ENCODE measurements at places on chromosomes 1 and 21. TPM values are rescaled to one million over a fixed set of nuclear protein-coding genes. Genes with fewer than 3 reads are reported as not detected.
A peak's percentile ranks its signal among the peaks of the same experiment; 100 is the strongest.

Gene PLA2G2D
- 0.84 TPM for polyA plus RNA-seq

Gene FCRL4
- polyA plus RNA-seq = not detected

Gene GBP4
- polyA plus RNA-seq = 3.5 TPM

Gene TSSK3
- 2.1 TPM for polyA plus RNA-seq

Gene H6PD
- 32.6 TPM for polyA plus RNA-seq

Gene CAMK2N1
- not detected for polyA plus RNA-seq

Gene KCNH1
- polyA plus RNA-seq = not detected

DNA sequence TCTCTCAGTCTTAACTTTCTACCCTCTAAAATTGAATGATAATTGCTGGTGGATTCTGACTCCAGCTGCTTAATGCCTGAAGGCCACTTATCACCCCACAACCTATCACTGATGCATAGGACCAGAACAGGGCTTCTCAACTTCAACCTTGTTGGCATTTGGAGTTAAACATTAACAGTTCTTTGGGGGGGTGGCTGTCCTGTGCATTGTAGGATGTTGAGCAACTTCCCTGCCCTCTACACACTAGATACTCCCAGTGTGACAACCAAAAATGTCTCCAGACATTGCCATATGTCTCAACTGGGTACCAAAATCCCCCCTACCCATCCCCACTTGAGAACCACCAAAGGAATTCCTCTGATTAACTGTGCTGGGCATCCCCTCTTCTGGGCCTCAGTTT, 275.4 kb upstream of the TMEM51 start:
- DNase-seq = no peak

DNA sequence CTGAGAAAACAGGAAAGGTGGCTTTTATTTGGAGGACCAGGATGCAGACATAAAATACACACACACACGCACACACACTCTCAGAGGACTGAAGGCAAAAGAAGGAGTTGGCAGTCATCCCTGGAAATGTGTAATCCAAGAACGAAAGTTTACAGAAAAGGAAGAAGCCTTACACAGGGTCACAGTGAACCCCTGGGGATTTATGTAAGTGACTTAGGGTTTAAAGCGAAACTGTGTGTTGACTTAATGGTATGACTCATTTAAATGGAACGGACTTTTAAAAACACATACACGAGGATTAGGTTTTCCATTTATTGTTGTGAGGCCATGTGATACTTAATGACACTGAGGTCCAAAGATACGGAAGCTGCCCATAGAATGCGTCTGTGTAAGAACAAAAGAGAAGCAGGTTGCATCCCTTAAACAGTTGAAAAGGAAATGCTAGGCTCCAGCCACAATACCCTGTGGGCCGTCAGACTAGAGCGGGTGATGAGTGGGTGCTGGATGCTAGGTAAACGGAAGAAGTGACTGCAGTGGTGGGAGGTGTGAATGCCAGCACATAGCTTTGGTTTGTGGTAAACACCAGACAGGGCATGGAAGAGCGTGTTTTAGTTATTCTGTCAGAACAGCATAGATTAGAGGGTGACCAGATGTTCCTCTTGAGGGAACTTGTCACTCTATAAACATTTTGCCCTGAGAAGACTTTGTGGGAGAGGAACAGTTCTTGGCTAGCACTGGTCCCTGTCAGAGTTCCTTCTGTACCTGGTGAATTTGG, 21.6 kb upstream of the BCL10 start:
- peak; percentile 88 for DNase-seq

GRCh38 chr1:200226268-200226968, 183.4 kb downstream of the ZNF281 start:
- DNase-seq = no peak

DNA sequence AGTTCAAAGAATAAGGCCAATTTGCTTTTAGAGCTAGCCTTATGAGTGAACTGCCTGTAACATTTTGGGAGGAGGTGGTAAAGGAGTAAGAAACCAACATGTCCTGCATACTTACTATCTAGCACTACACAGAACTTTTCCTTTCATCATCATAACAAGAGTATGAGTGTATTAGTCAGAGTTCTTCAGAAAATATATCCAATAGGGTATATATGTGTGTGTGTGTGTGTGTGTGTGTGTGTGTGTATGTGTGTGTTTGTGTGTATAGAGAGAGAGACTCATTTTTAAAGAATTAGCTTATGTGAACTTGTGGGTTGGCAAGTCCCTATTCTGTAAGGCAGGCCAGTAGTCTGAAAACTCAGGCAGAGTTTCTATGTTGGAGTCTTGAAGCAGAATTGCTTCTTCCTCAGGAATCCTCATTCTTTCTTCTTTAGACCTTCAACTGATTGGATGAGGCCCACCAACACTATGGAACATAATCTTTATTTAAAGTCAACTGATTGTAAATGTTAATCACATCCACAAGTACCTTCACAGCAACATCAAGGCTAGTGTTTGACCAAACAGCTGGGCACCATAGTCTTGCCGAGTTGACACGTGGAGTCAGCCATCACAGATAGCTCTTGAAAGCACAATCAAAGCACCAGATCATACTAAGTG, 121.9 kb downstream of the CYYR1 start:
- no peak for DNase-seq

DNA sequence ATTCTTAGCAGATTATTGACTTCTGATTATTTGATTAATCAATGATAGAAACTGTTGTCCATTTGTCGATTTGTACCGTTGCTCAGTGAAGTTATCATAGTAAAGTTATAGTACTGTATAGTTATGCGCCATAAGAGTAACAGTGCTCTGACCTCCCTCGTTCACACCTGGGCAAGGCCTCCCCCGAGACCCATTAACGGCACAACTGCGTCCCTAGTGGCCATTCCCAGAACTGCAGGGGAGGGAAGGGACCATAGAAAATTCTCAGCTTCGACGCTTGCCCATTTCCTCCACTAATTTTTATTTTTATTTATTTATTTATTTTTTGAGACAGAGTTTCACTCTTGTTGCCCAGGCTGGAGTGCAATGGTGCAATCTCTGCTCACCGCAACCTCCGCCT, 334.4 kb downstream of the DSCAM start:
- no peak for DNase-seq

- DNase-seq = no peak
These were observed 447.6 kb upstream of the PRMT6 start for GRCh38 chr1:106608841-106609240.

DNA sequence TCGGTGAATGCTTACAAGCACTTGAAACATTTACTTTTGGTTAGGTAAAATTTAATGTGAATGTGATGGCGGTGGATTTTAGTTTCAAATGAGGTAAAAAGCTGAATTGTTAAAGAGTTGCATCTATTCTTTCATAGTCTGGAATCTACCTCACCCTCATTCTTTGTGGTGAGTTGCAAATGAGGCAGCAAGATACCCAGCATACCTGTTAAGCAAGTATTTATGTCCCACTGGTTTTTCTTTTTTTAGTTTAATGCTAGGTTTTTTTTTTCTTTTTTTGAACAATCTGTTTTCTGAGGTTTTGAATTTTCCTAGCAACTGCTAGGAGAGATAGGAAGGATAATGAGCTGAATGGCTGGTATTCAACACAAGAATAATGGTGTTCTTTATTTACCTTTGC, 127.9 kb upstream of the CACYBP start:
- no peak for DNase-seq

DNA sequence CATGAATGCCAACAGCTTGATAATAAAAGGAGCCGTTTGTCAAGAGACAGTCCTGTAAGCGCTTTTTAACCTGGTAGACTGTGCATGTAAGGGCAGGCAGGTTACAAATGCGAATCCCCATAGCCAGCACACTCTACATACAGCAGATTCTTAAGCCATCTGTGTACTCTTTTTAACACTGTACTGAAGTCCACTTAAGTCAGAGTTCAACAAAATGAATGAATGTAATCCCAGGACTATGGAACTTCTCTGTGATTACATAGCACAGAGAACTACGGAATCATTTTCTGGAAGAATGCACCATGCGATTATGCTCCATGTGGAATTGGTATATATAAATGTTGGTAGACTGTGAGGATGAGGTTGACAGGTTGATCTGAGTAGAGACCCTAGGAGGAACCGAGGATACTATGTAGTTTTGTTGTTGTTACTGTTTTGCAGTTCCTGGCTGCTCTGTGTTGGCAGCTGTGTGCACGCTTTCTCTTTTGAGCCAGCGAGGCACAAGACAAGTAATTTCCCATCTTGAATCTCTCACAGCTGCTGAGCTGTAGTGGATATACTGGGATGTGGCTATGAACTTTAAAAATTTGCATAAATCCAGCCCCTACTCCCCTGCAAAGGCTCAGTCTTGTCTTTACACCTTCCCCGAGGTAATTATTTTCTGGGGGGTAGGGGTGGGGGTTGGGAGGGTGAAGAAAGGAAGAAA, 21.9 kb downstream of the LRRC8D start:
- peak; percentile 44 for DNase-seq

DNA sequence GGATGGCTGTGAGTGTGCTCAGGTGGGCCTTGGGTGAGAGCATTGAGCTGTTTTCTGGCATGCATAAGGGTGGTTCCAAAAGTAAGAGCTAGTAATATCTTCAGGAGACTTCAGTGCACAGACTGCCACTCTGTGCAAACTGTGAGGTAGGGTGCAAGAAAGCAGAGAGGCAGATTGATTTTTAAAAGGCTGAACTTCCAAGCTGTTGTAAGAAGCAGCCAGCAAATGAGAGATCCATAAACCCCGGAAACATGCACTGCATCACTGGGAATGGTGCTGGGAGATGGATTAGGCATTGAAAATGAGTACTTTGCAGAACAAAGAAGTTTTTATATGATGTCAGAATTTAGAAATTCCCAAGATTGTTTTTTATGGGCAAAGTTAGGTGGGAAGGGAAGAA, 255.4 kb downstream of the TNR start:
- DNase-seq = no peak

DNA sequence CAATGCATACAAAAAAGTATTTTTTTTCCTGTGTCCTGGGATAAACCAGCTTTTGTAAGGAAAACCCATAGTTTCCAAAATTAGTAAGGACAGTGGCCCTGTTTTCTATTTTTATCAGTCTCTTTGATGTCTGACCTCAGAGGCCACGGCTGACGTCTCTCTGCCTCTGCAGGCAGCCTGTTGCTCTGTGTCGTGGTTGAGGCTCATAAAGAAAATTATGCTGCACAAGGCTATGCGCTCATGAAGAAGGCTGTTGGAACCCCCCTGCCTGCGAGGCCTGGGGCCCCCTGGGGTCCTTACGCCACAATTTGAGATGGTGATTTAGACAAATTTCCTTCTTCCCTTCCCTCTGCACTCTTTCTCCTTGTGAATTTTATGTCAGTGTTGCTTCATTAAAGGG, 48.9 kb downstream of the AGPAT3 start:
- DNase-seq = no peak

DNA sequence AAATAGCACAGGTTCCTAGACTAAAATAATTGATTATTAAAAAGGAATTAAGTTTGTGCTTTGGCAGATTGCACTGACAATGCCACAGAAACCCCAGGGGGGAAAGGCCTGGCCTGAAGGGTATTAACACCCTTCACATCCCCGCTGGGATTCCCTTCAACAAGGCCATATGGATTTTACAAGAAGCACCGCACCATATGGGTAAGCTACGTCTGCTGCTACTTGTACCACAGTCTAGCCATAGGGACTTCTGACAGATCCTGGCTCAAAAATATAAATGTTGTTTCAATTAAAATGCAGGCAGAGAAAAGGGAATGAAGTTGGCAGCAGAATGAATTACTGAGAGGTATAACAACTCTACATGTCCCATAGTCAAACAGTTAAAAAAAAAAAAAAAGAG, 101.0 kb downstream of the DENND1B start:
- no peak for DNase-seq

Data from muscle of arm (tissue), 14 donors.